ENCODE measurements at places on chromosomes 5 and 9.

DNA sequence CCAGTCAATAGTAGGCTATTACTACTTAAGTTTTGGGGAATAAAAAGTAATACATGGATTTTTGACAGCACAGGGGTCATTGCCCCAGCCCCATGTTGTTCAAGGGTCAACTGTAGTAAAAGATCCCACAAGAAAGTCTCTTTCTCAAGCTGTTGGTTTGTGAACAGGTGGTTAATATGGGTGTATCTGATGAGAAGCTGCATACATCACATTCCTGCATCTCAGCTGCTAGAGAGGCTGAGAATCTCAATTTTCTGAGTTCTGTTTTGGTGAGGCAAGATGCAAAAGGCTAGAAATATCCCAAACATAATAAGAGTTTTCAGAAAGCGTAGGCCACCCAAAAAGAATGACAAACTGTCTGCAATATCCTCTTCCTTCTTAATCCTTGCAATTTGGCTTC, 76.8 kb upstream of the DAPK1 start:
- H3K4me1 ChIP-seq: no peaks in the 10 kb centered on the region
- DNase-seq: no peak
- no peak overlapping the region for H3K4me3 ChIP-seq
- no peaks in the 10 kb centered on the region for H3K27me3 ChIP-seq
- no peaks in the 10 kb centered on the region for H3K36me3 ChIP-seq

- H3K27me3 ChIP-seq: no peaks in the 10 kb centered on the region
- no peaks in the 10 kb centered on the region for H3K4me1 ChIP-seq
- DNase-seq: no peak
Measured at GRCh38 chr5:60335913-60336312, 364.1 kb downstream of the DEPDC1B start.

DNA sequence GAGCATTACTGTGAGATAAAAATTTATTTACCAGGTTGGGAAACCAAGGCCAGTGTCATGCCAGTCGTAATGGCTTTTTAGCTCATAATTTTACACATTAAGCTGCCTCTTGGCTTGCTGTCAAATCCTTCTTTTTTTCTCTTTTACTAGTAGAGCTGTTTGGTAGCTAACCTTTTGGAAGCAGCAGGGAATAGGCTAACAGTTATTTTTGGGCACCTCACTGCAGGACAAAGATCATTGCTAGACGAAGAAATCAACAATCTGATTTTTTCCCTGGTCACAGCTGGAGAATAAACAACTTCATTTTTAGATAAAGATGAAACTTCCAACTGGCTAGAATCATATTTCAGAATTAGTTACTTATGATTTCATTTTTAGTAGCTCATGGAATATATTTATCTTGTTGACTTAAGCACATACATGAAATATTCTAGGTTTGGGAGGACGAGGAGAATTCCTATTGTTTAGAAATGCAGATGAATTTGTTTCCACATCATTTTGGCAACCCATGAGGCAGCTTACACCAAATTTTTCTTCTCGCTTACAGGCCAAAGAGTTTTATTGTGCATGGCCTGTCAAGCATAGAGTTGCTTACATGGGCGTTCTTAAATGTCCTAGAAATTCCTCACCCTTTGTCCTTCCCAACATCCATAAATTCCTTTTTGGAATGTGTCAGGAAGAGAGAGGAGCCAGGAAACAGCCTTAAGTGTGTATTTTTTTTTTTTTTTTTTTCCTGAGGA, 19.6 kb downstream of the TNC start:
- H3K36me3 ChIP-seq: no peaks in the 10 kb centered on the region
- no peaks in the 10 kb centered on the region for H3K27me3 ChIP-seq
- peak overlapping the region; percentile 39 for H3K27ac ChIP-seq
- no peak for DNase-seq
- no peaks in the 10 kb centered on the region for H3K4me1 ChIP-seq

DNA sequence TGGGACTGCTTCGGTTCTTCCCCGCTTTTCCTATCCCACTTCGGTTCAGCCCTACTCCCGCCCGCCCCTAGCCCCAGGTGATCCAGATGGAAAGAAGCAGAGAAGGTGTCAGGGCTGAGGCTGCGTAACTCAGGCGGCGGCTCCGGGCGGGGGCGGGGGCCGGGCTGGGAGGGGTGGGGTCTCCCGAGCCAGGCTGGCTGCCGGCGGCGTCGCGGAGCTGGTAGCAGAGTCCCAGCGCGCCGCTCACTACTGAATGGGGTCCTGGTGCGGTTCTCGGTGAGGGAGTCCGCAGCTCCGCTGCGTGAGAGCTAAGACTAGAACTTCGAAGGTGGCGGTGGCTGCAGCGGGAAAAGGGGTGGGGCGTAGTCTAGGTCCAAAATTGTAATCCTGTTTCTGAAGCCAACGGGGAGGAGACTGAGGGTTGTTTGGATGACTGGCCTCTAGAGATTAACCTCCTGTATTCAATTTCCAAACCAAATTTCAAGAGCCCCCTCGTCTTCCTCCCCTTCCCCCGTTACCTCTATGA, 1.4 kb downstream of the PRR16 start:
- peak overlapping the region; percentile 55 for H3K4me3 ChIP-seq
- H3K27me3 ChIP-seq: peaks cover 44% of the 10 kb centered on the region

DNA sequence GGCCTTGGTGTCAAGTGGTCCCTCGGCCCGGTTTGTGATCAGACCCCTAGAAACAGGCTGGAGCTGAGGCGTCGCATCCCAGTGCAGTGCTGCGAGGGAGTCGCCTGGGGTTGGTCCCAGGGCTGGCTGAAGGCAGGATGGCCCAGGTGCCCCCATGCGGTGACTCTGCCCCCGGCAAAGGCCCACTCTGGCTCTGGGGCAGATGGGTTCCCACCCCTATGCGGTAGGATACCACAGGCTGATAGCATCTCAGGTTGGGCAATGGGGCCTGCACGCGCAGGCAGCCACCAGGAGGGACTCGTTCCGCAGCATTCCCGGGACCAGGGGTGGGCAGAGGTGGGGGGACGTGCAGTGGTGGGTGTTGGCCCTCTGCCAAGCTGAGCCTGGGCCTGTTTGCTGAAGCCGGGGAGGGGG, 86.0 kb downstream of the RXRA start:
- H3K27me3 ChIP-seq: no peaks in the 10 kb centered on the region
- H3K27ac ChIP-seq: no peak overlapping the region
- H3K4me3 ChIP-seq: no peak overlapping the region
- peaks cover 61% of the 10 kb centered on the region for H3K4me1 ChIP-seq

- peak overlapping the region; percentile 72 for H3K27ac ChIP-seq
- H3K4me3 ChIP-seq: no peak overlapping the region
- peak; percentile 96 for DNase-seq
- H3K27me3 ChIP-seq: no peaks in the 10 kb centered on the region
- no peaks in the 10 kb centered on the region for H3K36me3 ChIP-seq
Measured at GRCh38 chr5:149747141-149747832, 17.2 kb downstream of the PPARGC1B start.

DNA sequence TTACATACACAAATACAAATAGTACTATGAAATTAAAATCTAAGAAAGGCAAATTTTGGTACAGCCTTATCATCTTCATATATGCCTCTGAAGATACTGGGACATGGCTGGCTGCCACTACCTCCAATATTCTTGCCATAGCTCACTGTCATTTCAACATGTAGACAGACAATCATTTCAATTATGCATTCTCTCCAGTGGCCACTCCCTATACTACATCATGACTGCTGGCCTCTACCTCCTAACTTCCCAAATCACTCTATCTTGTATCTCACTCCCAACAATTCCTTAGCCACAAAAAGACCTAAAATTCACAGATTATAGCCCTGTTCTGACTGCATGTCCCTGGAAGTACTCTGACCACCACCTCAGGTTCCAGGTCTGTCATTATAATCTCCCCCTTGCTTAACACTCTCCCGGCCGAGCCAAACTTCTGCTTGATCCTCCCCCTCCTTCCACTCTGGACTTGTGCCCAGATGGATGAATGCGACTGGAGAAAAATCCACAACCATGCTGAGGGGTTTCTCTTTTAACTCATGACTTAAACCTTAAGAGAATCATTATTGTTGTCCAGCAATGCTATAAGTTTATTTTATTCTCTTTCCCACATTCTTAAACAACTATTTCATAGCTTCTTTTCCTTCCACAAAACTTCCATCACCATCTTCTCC, 225.3 kb upstream of the TLE4 start:
- H3K27ac ChIP-seq: no peak overlapping the region
- no peak for DNase-seq
- no peak overlapping the region for H3K4me3 ChIP-seq
- no peaks in the 10 kb centered on the region for H3K36me3 ChIP-seq
- no peaks in the 10 kb centered on the region for H3K27me3 ChIP-seq

GRCh38 chr5:123099514-123100151, 10.6 kb downstream of the PRDM6 start:
- no peaks in the 10 kb centered on the region for H3K36me3 ChIP-seq
- H3K4me1 ChIP-seq: peaks cover 31% of the 10 kb centered on the region
- peak overlapping the region; percentile 16 for H3K4me3 ChIP-seq
- H3K27me3 ChIP-seq: peaks cover 40% of the 10 kb centered on the region
- peak; percentile 64 for DNase-seq
- H3K27ac ChIP-seq: no peak overlapping the region

GRCh38 chr9:122184551-122184950, 24.8 kb downstream of the MORN5 start:
- H3K27ac ChIP-seq: no peak overlapping the region
- no peak overlapping the region for H3K4me3 ChIP-seq
- no peaks in the 10 kb centered on the region for H3K4me1 ChIP-seq

DNA sequence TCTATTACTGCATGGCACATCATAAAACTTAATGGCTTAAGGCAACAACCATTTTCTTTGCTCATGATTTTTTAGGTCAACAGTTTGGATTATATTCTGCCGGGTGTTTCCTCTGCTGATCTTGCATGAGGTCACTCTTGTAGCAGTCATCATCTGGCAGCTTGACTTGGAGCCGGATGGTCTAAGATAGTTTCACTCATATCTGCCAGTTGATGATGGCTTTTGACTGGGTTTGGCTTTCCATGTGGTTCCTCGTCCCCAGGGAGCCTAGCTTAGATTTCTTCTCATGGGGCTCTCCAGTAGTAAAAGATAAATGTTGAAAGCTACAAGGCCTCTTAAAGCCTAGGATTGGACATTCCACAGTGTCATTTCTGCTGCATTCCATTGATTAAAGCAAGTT, 27.4 kb downstream of the LNPEP start:
- H3K27me3 ChIP-seq: no peaks in the 10 kb centered on the region
- H3K4me3 ChIP-seq: no peak overlapping the region
- H3K36me3 ChIP-seq: no peaks in the 10 kb centered on the region
- H3K27ac ChIP-seq: peak overlapping the region; percentile 59
- peak; percentile 66 for DNase-seq
- H3K4me1 ChIP-seq: peaks cover 17% of the 10 kb centered on the region

DNA sequence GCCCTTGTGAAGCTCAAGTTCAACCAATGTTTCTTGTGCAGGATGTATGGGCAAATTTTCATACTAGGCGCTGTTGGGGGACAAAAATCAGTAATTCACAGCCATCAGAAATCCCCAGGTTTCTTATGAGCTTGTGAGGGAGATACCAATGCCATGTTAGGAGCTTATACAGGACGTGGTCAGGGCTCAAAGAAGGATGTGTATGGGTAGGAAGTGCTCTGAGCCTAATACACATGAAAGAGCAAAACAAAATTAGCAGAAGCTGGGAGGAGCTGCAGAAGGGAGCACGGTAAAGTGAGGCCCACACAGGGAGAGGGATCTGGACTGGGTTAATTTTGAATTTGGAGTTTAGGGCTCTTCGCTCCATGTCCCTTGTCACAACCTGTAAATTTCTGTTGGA, 114.6 kb upstream of the MAP3K1 start:
- DNase-seq: no peak
- no peaks in the 10 kb centered on the region for H3K36me3 ChIP-seq
- no peak overlapping the region for H3K4me3 ChIP-seq
- H3K4me1 ChIP-seq: peaks cover 21% of the 10 kb centered on the region
- no peak overlapping the region for H3K27ac ChIP-seq

- no peak overlapping the region for H3K4me3 ChIP-seq
- no peaks in the 10 kb centered on the region for H3K36me3 ChIP-seq
- peaks cover 24% of the 10 kb centered on the region for H3K27me3 ChIP-seq
Measured at GRCh38 chr9:130394814-130395470, 49.8 kb upstream of the ASS1 start.

GRCh38 chr9:95349091-95350038, 31.9 kb upstream of the FANCC start:
- no peak for DNase-seq
- no peaks in the 10 kb centered on the region for H3K36me3 ChIP-seq
- H3K27ac ChIP-seq: no peak overlapping the region
- H3K4me1 ChIP-seq: peaks cover 8% of the 10 kb centered on the region
- peaks cover 37% of the 10 kb centered on the region for H3K27me3 ChIP-seq

- H3K27me3 ChIP-seq: no peaks in the 10 kb centered on the region
- H3K36me3 ChIP-seq: peaks cover 10% of the 10 kb centered on the region
- no peak for DNase-seq
- H3K27ac ChIP-seq: no peak overlapping the region
- no peak overlapping the region for H3K4me3 ChIP-seq
Measured at GRCh38 chr5:43101491-43101890, 19.2 kb upstream of the ZNF131 start.

DNA sequence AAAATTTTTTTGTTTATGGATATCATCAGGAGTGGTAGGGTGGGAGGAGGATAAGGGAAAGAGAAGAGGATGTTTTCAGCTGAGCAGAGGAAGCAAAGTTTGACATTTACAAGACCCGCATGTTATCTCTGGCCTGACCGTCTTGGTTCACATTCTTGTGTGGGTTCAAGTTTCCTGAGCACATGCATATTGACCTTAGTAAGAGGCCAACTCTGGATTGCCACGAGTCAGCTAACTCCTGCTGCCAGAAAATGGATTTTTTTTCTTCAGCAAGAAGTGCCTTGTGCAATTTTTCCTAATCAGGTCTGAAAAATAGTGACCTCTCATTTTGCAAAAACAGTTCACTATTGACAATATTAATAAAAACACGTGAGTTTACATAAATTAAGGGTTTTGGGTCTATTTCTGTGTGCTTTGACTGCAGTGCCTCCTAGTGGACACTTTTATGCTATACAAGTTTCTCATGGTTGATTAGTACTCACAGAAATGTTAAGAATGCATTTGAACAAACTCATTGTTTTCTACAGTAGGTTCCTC, 27.1 kb upstream of the BASP1 start:
- no peak for DNase-seq
- no peaks in the 10 kb centered on the region for H3K36me3 ChIP-seq
- peaks cover 46% of the 10 kb centered on the region for H3K4me1 ChIP-seq
- H3K27ac ChIP-seq: no peak overlapping the region
- H3K4me3 ChIP-seq: no peak overlapping the region
- H3K27me3 ChIP-seq: no peaks in the 10 kb centered on the region

GRCh38 chr5:142095035-142095434, 13.5 kb upstream of the NDFIP1 start:
- DNase-seq: no peak
- no peaks in the 10 kb centered on the region for H3K4me1 ChIP-seq
- H3K27ac ChIP-seq: no peak overlapping the region
- no peak overlapping the region for H3K4me3 ChIP-seq

GRCh38 chr9:114861922-114862605, 56.2 kb upstream of the TNFSF15 start:
- H3K36me3 ChIP-seq: no peaks in the 10 kb centered on the region
- H3K4me3 ChIP-seq: no peak overlapping the region
- H3K27me3 ChIP-seq: no peaks in the 10 kb centered on the region

DNA sequence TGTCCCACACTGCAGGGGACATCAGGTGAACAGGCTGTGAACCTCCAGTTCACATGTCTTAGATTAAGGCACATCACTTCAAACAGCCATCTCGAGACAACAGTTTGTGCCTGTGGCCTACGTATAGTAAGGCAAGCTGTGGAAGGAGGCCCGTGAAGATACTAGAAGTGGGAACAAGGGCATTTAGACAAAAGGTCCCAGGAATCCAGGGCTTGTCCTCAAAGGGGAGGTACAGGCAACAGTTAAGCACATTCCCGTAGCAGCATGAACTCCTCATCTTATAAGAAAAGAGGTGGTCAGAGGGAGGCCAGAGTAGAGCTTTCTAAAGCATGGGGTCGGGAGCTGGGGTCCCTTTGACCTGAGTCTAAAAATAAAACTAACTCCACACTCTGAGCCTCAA, 122.5 kb upstream of the TRPM3 start:
- no peaks in the 10 kb centered on the region for H3K36me3 ChIP-seq
- H3K27me3 ChIP-seq: no peaks in the 10 kb centered on the region
